ENCODE measurements at places on chromosomes 7 and 10. TPM values are rescaled to one million over a fixed set of nuclear protein-coding genes. Genes with fewer than 3 reads are reported as not detected.

CDNF gene
- 1.9 TPM for total RNA-seq

TRIM73 gene
- 7.4 TPM for total RNA-seq

PILRA gene
- total RNA-seq = 4.2 TPM

SNX10 gene
- 13.8 TPM for total RNA-seq

CTAGE6 gene
- total RNA-seq = not detected

SPDYE8 gene
- total RNA-seq = 0.13 TPM

KNDC1 gene
- total RNA-seq = 1.3 TPM

FGFR2 gene
- total RNA-seq = 15.3 TPM

IFIT1B gene
- not detected for total RNA-seq

PPP1R3A gene
- not detected for total RNA-seq

MYO1G gene
- 0.13 TPM for total RNA-seq

GRID1 gene
- total RNA-seq = 0.26 TPM

DTX2 gene
- total RNA-seq = 35.4 TPM

BAIAP2L1 gene
- 20.6 TPM for total RNA-seq

NUTM2E gene
- total RNA-seq = 0.46 TPM

MTG1 gene
- 97.3 TPM for total RNA-seq

CYP2E1 gene
- 7.7 TPM for total RNA-seq

LOXL4 gene
- 1.8 TPM for total RNA-seq

GJD4 gene
- not detected for total RNA-seq

HOXA4 gene
- total RNA-seq = 0.31 TPM

GPR26 gene
- total RNA-seq = 0.05 TPM

PRSS37 gene
- total RNA-seq = not detected

SOSTDC1 gene
- total RNA-seq = 0.18 TPM

SEC24C gene
- 102 TPM for total RNA-seq

SYNPO2L gene
- 0.13 TPM for total RNA-seq

PKD2L1 gene
- 0.44 TPM for total RNA-seq

IGF2BP3 gene
- total RNA-seq = 92.8 TPM

CHAT gene
- 0.23 TPM for total RNA-seq

PTPN20 gene
- total RNA-seq = 0.97 TPM

PNLIP gene
- total RNA-seq = not detected

IDI2 gene
- not detected for total RNA-seq

TFAM gene
- total RNA-seq = 39.4 TPM

HOGA1 gene
- total RNA-seq = 0.85 TPM

GIMAP1 gene
- total RNA-seq = 3.6 TPM

CPED1 gene
- 1.8 TPM for total RNA-seq

ENTPD1 gene
- total RNA-seq = 102 TPM

CLEC5A gene
- total RNA-seq = not detected

ADRB1 gene
- total RNA-seq = not detected

TDRD1 gene
- total RNA-seq = 0.18 TPM

GNAT3 gene
- total RNA-seq = not detected

PTPRZ1 gene
- total RNA-seq = 2.5 TPM

MRPL43 gene
- 51.8 TPM for total RNA-seq

FAM13C gene
- total RNA-seq = 57.9 TPM

RNF32 gene
- 1.9 TPM for total RNA-seq

WDFY4 gene
- total RNA-seq = 0.54 TPM

SEC61A2 gene
- 9.9 TPM for total RNA-seq

POM121 gene
- 40.9 TPM for total RNA-seq

Measured in endothelial cell (in vitro differentiated cells).